Liver (tissue), 10 donors: ENCODE measurements at places on chromosomes 7 and 10. TPM values are rescaled to one million over a fixed set of nuclear protein-coding genes. Genes with fewer than 3 reads are reported as not detected.

AKR1C4 gene
- total RNA-seq, result 3.2 TPM

C10orf62 gene
- 3.0 TPM for total RNA-seq

PSD gene
- 0.59 TPM for total RNA-seq

SPDYE8 gene
- total RNA-seq, result not detected

CPA5 gene
- total RNA-seq, result not detected

PVRIG gene
- 0.37 TPM for total RNA-seq

RPEL1 gene
- total RNA-seq, result not detected

MEOX2 gene
- total RNA-seq, result 0.70 TPM

FERD3L gene
- total RNA-seq, result not detected

ACTR3C gene
- 3.0 TPM for total RNA-seq

WIPF3 gene
- 0.14 TPM for total RNA-seq

PRKAR2B gene
- total RNA-seq, result 1.6 TPM

CYP26C1 gene
- 0.09 TPM for total RNA-seq

ASIC3 gene
- total RNA-seq, result 0.05 TPM

CALCR gene
- not detected for total RNA-seq

NRBF2 gene
- 13.7 TPM for total RNA-seq

ZNHIT1 gene
- 52.7 TPM for total RNA-seq

CALML5 gene
- total RNA-seq, result not detected

ZNF716 gene
- not detected for total RNA-seq

ANKRD61 gene
- total RNA-seq, result not detected

CRPPA gene
- 3.7 TPM for total RNA-seq

ATRNL1 gene
- total RNA-seq, result 9.3 TPM

CRCP gene
- 13.0 TPM for total RNA-seq

CYP3A7 gene
- total RNA-seq, result 2,448 TPM

AGR3 gene
- total RNA-seq, result not detected

DOCK4 gene
- total RNA-seq, result 48.9 TPM

ADCY1 gene
- total RNA-seq, result 0.33 TPM

BNIP3 gene
- 36.8 TPM for total RNA-seq

GPER1 gene
- 6.7 TPM for total RNA-seq

ZPBP gene
- total RNA-seq, result 0.17 TPM

CTAGE4 gene
- 1.4 TPM for total RNA-seq

ZP3 gene
- total RNA-seq, result 0.25 TPM

HHEX gene
- total RNA-seq, result 34.8 TPM

ADAP1 gene
- total RNA-seq, result 3.7 TPM

SRRM3 gene
- total RNA-seq, result 0.08 TPM

ZMIZ2 gene
- total RNA-seq, result 11.0 TPM

WNT8B gene
- not detected for total RNA-seq

VWDE gene
- total RNA-seq, result 0.59 TPM

OR2A5 gene
- 0.28 TPM for total RNA-seq

LIPM gene
- not detected for total RNA-seq

LFNG gene
- total RNA-seq, result 2.8 TPM

MYPN gene
- 0.08 TPM for total RNA-seq

CPXM2 gene
- 0.05 TPM for total RNA-seq

PROSER2 gene
- total RNA-seq, result 10.9 TPM

NMT2 gene
- total RNA-seq, result 9.6 TPM

MAT1A gene
- 662 TPM for total RNA-seq

CAMK2B gene
- total RNA-seq, result not detected

AKR1E2 gene
- total RNA-seq, result 4.7 TPM

SPDYE3 gene
- not detected for total RNA-seq
